H1 (cell line): ENCODE measurements at places on chromosomes 11 and 22.

- DNase-seq = peak; percentile 84
Measured at GRCh38 chr22:21642584-21643448, 714 bp downstream of the SDF2L1 start.

DNA sequence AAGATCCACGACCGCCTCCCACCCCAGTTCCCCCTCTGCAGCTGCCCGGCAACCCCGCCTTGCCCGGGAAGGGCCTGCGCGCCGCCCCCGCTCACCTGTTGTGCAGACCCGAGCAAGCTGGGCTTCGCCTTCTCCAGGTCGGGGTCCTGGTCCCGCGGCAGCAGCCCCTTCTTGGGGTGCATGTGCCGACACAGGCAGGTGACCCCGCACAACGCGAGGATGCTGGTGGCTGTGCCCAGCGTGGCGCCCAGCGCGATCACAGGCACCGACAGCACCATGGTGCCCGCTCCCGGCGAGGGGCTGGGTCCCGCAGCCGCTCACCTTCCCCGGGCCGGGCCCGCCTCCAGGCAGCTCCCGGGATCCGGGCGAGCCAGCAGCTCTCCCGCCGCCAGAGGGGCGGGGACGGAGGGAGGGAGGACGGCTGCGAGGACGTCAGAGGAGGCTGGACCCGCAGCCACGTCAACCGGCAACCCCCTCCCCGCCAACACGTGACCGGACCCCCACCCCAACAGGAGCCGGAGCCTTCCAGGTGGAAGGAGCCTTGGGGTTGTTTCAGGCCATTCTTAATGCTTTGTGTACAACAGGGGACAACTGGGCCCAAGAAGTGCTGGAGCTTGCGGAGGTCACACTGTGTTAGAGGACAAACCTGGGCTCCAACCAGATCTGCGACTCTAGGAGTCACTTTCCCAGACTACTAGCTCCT lies at the start of gene SYT13:
TSS of gene SYT13 (minus strand) at position 412 of the 703 bp plus-strand sequence. CDS start at position 278, 134 bp downstream.
- DNase-seq = peak; percentile 54

GRCh38 chr11:110032957-110033570 lies 60.1 kb upstream of the ZC3H12C start:
- DNase-seq = no peak

GRCh38 chr22:41557401-41558240 lies 3.2 kb upstream of the CSDC2 start:
- no peak for DNase-seq

GRCh38 chr22:24996420-24996952 lies 44.0 kb downstream of the KIAA1671 start:
- peak; percentile 75 for DNase-seq

GRCh38 chr11:126186708-126187529 lies 24.5 kb downstream of the RPUSD4 start:
- no peak for DNase-seq

GRCh38 chr22:30600921-30601320 lies 6.1 kb upstream of the TCN2 start:
- no peak for DNase-seq

DNA sequence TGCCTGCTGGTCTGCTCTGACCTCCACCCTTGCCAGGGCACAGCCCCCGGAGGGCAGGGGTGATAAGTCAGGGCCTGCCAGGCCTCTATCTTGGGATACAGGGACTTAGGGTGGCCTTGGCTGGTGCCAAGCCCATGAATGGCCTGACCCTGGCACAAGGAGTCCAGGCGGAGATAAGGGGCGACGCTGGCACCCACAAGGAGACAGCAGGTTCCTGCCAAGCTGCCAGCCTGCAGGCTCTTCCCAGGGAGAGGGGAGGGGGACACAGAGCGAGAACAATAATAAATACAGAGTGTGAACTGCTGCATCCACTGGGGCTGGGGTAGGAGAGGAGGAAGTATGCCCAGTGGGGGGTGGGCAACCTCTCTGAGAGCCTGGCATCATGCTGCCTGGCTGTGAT lies 978 bp downstream of the CSDC2 start:
- DNase-seq = no peak

- DNase-seq = no peak
Measured at GRCh38 chr11:31509051-31509428, 382 bp downstream of the IMMP1L start.

GRCh38 chr22:27576413-27576812 lies 225.1 kb downstream of the MN1 start:
- no peak for DNase-seq

GRCh38 chr11:14240221-14240620 lies 118.8 kb downstream of the RRAS2 start:
- DNase-seq = no peak

DNA sequence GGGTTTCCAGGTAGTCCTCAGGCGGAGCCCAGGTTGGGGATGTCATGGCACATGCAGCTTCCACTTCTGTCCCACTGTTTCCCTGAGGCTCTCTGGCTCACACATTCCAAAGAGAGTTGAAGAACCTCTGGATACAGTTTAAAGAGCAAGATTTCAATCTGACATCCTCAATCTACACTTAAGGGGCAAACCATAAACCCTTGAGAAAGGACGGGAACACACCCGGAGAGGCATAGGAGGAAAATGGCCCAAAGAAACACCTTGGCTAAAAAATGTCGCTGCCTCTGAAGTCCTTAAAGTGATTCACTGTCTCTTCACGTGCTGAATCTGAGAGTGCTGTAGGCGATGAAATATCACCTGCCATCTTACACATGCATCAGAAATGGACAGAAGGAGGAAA lies 70.9 kb upstream of the ARFGAP3 start:
- no peak for DNase-seq

- DNase-seq = no peak
Measured at GRCh38 chr11:46527591-46528130, 66.2 kb downstream of the AMBRA1 start.

DNA sequence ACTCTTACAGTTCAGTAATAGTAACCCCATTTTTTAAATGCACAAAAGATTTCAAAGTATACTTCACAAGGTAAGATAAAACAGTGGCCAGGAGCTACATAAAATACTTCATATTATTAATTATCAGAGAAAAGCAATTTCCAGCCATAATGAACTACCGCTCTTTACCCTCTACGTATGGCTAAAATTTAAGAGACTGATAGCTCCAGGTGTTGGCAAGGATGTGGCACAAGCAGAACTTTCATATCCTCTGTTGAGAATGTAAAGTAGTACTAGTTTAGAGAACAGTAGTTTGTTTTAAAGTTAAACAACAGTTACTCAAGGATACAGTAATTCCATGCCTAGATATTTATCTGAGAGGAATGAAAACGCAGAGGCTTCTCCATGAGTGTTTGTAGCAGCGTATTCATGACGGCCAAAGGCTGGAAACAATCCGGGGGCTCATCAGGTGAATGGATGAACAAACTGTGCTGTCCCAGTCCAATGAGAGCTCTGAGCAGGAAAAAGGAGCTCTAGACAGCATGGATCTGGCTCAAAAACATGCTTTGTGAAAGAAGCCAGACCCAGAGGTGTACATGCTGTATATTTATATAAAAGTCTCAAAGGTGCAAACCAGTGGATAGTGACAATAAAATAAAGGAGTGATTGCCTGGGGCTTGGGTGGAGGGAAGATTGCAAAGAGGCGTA lies 85.5 kb downstream of the PACS1 start:
- DNase-seq = no peak

DNA sequence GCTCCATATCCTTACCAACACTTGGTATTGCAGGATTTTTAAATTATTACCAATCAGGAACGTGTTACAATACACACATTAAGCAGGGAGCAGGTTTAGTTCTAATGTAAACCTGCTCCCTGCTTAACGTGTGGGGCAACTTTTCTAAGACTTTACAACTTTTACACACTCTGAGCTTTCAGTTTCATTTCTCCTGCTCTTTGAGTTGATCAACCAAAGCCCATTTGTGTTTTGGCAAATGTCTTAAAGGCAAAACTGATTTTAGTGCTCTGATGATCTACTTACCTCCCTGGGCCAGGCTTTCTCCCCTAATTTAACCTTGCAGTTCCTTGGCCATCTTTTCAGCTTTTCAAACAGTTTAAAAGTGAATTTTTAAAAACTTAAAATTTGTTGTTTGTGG lies 70.9 kb downstream of the ZBTB44 start:
- no peak for DNase-seq

GRCh38 chr11:67642173-67643120 lies 2.9 kb upstream of the TBX10 start:
- no peak for DNase-seq

DNA sequence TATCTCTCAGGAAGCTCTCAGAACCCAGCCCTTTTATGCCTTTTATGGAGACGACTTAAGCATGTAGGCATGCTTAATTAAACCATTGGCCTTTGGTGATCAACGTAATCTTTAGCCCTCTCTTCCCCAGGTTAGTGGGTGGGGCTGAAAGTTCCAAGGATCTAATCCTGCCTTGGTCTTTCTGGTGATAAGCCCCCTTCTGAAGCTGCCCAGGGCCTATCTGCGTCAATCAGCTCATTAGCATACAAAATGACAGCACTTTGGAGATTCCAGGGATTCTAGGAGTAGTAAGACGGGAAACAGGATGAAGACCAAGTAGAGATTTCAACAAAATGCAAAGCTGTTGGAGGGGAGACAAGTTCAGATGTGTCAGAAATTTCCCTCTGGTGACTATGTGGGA lies 3.1 kb downstream of the FAM118A start:
- no peak for DNase-seq

DNA sequence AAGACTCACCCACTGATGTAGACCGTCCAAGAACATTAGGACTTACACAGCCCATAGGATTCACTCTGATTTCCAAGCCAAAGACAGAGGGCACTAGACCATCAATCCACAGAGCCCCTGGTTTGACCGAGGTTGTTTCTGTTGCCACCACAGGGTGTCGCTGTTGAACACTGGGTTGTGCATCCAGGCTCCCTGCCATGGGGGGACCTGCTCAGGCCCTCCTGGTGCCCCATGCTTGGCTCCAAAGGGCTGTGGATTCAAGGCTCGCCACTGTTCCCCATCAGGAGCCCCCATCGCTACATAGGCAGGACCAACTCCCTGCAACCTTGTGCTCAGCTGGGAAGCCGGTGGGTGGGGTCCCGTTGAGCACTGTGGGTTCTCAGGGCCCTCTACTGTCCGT lies 128.0 kb upstream of the ANO1 start:
- DNase-seq = peak; percentile 60
